T-cell (primary cell): ENCODE measurements at places on chromosomes 16 and 17.
A peak's percentile ranks its signal among the peaks of the same experiment; 100 is the strongest.

DNA sequence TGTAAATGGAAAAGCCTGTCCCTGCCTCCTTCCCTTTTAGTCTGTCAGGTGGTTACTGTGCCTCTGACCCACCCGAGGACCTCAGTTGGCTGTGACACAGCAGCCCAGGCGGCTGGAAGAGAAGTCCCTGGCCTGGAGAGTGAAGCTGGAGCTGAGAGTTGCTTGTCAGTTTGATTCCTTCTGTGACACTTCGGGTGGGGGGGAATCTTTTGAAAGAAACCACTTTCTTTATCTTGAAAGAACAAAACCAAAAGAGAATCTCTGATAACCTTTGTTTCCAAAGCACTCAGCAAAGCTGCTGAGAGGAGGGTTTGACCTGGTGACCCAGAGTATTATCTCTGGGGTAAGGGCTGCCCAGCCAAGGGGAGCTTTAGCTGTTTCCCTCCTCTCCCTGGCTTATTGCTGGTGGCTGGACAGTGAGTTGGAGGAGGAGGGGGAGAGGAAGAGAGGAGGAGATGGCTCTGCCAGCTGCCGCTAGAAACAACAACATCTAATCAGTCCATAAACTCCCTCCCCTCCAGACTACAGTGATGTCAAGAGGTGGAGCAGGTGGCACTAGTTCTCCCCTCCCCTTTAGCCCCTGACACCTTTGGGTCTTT lies 34.0 kb downstream of the YPEL2 start:
- peak; percentile 27 for DNase-seq

GRCh38 chr16:56787167-56787566 lies 57.2 kb downstream of the NUP93 start:
- no peak for DNase-seq

DNA sequence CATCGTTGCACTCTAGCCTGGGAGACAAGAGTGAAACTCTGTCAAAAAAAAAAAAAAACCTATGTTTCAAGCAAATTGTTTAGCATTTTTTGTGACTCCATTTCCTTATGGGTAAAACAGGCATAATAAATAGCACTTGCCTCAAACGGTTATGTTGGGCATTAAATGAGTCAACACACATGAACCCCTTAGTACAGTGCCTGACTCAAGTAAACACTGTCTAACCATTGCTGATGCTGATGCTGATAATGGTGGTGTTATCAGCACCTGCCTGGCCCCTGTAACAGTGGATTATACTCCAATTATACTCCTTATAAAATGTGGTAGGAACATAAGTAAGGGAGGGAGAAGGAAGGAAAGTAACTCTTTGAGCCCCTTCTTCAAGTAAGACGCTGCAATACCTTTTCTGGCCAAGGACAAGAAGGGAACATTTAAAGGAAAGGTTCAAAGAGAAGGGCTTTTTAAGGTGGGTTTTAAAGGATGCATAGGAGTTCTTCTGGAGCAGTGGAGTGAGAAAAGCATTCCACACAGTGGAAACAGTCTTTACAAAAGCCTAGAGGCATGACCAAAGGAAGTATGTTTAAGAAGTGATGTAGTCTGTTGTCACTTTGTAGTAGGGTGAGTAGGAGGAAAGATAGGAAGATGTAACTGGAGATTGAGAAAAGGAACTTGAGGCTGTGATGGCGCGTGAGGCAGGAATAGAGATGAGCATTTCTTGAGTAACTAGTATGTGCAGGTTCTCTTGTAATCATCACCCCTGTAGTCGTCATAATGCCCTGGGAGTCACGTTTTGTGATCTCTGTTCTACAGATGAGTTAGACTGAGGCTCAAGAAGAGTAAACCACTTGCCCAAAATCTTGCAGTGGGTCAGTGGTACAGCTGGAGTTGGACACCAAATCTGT lies 4.3 kb downstream of the SCNN1B start:
- DNase-seq = no peak

DNA sequence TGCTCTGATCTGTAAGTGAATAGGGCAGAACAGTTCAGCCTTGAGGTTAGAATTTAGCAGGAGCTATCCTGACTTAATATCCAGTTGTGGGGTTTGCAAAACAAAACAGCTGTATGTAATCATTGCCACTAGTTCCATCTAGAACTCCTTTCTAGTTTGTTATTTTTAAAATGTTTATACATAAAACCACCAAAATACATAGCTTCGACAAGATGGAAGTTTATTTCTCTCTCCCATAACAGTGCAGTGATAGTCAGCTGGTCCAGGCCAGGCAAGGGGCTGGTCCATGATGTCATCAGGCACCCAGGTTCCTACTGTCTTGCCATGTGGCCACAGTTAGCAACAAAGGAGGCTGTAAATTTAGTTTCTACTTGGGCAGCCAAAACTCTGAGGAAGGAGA lies 10.5 kb upstream of the PLK1 start:
- no peak for DNase-seq

DNA sequence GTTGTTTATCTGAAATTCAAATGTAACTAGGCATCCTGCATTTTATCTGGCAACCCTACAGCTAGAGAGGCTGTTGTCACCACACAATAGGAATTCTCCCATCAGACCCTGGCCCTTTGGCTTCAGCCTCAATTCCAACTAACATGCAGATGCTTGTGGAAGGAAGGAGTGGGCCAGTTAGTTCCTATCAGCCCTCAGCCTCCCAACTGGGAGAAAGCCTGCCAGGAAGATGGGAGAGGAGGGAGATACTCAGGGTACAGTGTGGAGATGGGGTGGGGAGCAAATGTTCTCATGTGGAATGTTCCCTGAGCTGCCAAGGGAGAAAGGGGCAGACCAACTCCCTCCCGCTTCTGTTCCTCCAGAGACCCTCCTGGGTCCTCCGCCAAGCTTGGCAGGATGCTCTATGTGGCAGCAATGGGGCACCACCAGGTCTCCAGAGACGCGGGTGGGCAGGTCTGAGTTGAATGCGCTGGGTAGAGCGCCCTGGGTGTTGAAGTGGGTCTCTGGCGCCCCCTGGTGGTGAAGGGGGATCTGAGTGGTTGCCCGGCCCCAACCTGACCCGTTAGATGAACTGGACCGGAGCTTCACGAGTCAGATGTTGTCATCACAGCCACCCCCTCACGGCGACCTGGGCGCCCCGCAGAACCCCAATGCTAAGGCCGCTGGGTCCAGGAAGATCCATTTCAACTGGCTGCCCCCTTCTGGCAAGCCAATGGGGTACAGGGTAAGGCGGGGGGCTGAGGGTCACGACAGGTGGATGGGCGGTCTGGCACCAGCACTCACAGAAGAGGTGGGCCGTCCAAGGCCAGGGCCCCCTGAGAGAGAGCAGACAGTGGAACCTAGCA lies 15.2 kb downstream of the GALK1 start:
- peak; percentile 71 for DNase-seq

DNA sequence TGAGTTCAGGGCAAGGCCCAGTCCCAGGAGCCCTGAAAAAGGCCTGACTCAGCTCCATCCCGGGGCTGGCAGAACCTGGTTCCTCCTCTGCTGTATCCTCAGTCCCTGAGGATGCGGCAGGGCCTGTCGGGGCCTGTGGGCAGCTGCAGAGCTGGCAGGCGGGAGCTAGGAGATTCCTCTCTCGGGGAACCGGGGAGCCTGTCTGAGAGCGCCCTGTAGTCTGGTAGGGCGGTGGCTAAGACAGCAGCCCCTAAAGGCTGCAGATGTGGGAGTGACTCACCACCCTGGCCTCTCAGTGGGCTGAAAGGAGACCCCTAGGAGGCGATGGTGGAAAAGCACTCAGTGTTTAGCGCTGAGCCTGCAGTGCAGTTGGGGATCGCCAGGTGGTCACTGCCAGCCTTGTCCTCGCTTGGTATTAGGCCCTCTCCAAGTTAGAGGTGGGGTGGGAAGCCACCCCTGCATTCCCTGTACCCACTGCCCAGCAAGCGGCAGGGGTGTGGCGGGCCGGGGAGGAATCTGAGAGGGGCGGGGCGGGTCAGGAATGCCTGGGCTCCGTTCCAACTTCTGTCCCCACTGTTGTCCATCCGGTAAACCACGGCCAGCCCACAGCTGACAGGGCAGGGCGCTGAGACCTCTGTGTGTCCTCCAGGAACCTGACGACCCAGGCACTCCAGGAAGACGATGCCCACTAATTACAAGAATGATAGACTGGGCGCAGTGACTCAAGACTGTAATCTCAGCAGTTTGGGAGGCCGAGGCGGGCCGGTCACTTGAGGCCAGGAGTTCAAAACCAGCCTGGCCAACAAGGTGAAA lies 29.5 kb upstream of the CDH1 start:
- DNase-seq = no peak

DNA sequence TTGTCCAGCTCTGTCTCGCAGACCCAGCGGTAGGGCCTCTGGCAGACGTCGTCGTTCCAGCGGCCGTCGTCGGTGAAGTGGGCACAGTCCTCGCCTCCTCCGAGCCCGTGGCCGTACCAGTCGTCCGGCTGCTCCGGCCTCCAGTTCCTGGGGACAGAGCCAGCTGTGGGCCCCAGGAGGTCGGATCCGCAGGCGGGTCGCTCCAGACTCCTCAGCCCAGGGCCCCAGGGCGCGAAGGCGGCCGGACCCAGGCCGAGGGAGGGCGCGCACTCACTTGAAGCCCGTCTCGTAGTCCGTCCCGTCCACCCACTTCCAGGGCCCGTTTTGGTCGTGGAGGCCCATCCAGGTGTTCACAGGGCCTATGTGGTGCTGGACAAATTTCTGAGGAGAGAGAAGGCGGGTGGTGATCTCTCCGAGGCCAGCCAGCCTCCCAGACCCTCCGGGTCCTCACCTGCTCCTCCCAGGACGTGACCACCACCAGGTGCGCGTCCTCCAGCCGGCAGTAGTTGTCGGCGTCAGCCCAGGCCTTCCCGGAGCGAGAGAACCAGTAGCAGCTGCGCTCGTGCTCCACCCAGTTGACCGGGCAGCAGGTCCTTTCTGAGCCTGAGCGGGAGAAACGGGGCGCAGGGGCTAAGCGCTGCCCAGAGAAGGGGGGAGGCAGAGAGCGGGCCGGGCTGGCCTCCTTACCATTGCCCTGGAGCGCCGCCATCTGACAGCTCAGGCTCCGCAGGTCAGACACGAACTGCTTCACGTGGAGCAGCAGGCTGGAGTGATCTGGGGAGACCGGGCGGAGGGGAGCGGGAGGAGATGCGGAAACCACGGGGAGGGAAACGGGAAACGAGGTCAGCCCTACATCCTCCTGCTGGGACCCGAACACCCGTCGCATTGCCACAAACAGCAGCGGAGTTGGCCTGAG lies 5.2 kb downstream of the ASGR1 start:
- DNase-seq = peak; percentile 45

GRCh38 chr16:85027958-85028684 lies 526 bp downstream of the KIAA0513 start:
- no peak for DNase-seq

- no peak for DNase-seq
Measured at GRCh38 chr16:15988268-15989013, 39.0 kb downstream of the ABCC1 start.

- no peak for DNase-seq
Measured at GRCh38 chr17:63066158-63066813, 100.3 kb downstream of the TANC2 start.

DNA sequence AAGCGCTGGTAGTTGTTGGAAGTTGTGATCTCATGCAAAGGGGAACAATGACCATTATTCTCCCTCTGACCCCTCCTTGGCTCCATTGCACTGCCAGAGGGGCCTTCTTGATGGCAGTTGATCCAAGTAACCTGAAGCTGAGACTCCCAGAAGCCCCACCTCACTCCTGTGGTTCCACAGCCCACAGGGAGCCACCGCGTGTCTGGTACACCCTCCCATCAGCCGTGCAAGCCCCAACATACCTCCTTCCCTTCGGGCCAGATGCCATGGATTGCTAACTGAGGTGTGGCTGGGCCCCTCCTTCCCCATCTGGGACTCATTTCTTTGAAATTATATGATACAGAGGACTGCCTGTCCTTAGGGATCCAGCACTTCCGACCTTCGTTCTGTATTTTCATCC lies 17.8 kb downstream of the SAP30BP start:
- DNase-seq = no peak

DNA sequence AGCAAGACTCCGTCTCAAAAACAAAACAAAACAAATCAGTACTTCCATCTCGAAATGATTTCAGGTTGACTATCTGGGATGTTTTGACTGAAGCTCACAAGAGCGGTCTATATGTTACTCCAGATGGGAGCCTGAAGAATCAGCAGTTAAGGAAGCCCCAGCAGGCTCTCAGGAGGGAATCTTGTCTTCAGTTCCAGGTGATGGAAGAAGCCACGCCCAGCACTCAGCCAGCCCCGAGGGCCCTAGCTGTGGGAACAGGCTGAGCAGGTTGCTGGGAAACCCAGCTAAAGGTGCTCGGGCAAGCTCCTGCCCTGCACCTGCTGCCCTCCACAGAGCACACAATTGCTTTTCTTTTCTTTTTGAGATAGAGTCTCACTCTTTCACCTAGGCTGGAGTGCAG lies 32.4 kb downstream of the WIPI1 start:
- DNase-seq = no peak

DNA sequence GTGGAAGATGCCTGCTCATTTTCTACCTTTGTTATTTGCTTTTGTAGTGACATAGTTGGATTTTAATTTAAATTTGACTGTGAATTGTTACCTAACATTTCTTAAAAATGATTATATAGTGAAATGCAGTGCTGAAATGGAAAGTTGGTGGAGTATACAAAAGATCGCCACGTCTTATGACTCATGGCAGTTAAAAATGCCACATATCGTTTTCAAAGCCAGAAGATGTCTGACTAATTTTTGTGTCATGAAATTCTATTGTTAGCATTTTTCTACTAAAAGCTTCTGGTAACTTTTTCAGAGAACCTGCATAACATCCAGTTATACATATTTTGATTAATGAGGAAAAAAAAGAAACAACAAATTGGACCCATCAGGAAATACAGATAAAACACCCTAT lies 20.6 kb downstream of the MAP2K4 start:
- DNase-seq = no peak

GRCh38 chr17:40564883-40565768 lies at the start of gene CCR7:
TSS of gene CCR7 (minus strand) at chr17:40565472. CDS start at chr17:40565409, 63 bp downstream.
- DNase-seq = peak; percentile 89

- DNase-seq = no peak
Measured at GRCh38 chr17:8806926-8807550, 7.9 kb upstream of the MFSD6L start.
